ENCODE measurements at places on chromosomes 13 and 19. TPM values are rescaled to one million over a fixed set of nuclear protein-coding genes. Genes with fewer than 3 reads are reported as not detected.

Gene CRX
- not detected for total RNA-seq

Gene KLK6
- 350 TPM for total RNA-seq

Gene TLE5
- total RNA-seq = 170 TPM

Gene GPR183
- total RNA-seq = not detected

Gene ZNF837
- 0.81 TPM for total RNA-seq

Gene OR7C1
- not detected for total RNA-seq

Gene FFAR2
- total RNA-seq = not detected

Gene ICAM4
- 1.6 TPM for total RNA-seq

Gene SMIM7
- 40.9 TPM for total RNA-seq

Gene ANGPTL4
- 1.6 TPM for total RNA-seq

- H3K27ac ChIP-seq = no peak overlapping the region
- H3K4me3 ChIP-seq = no peak overlapping the region
- no peaks in the 10 kb centered on the region for H3K4me1 ChIP-seq
- DNase-seq = no peak
Observed at GRCh38 chr13:81874681-81875661, 1534.0 kb upstream of the SPRY2 start.

DNA sequence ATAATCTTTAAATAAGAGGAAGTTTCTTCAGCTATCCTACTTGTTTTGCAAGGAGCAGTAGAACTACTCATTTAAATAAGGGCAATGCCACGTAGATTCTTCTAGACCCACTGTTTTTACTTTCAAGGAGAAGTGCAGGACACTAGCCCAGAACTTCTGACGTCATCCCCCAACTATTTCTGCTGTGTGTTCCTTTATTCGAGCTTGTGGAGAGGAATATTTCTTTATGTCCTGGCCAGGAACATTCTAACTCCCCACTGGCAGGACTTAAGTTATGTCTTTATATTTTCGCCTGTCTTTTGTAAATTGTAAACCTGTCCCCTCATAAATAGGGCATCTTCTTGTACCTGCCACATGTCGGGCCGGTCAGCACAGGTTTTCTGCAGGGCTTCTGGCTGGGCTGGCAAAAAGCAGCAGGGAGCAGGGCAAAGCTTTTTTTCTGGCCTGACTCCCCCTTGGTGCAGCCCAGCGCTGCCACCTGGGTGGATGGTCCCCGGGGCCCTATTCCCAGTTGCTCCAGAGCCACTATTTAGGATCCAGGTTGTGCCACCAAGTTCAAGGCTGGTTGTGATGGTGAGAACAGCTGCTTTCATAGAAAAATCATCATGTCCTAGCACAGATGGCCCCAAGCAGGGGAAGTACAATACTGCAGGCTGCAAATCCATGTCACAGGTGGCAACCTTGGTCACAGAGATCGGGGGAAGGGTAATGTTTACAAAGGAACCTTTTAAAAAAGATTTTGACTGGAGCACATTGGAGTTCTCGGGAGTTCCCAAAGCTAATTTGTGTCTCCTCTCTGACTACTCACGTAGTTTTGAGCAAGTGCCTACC lies 1.8 kb downstream of the MBNL2 start:
- peak overlapping the region; percentile 64 for H3K27ac ChIP-seq
- DNase-seq = no peak
- peak overlapping the region; percentile 78 for H3K4me3 ChIP-seq
- H3K27me3 ChIP-seq = no peaks in the 10 kb centered on the region
- peaks cover 41% of the 10 kb centered on the region for H3K36me3 ChIP-seq

DNA sequence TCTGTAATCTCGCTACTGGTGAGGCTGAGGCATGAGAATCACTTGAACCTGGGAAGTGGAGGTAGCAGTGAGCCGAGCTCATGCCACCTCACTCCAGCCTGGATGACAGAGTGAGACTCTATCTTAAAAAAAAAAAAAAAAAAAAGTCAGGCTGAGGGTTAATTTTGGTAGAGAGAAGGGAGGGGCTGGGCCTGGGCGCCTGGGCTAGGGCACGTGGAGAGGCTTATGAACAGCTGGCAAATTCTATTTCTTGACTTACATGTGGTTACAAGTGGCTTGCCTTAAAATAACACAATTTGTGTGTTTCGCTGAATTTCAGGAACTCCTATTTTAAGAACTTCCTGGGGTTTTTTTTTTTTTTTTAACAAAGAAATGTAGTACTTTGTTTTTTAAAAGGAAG lies 47.6 kb upstream of the MAP3K10 start:
- no peak for DNase-seq
- H3K27ac ChIP-seq = no peak overlapping the region
- peaks cover 7% of the 10 kb centered on the region for H3K36me3 ChIP-seq

GRCh38 chr13:71866335-71867130 lies 471 bp downstream of the DACH1 start:
- peaks cover 23% of the 10 kb centered on the region for H3K36me3 ChIP-seq
- no peaks in the 10 kb centered on the region for H3K27me3 ChIP-seq

DNA sequence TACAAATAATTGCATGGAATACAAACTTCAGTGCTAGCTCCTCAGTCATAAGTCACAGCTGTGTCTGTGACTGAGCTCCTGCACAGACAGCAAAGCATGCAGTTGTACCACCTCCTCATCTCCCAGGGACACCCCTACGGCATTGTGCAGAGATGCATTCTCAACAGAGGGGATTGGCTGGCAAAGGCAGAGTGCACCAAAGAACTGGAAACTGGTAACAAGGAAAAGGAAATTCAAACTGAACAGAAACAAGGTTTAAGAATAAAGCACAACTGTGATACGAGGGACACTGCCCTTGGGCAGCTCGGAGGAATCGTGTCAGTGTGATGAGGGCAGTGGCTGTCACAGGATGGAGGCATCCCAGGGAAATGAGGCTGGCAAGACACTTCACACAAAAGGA lies 126.1 kb upstream of the SOX1 start:
- no peaks in the 10 kb centered on the region for H3K4me1 ChIP-seq
- H3K27ac ChIP-seq = no peak overlapping the region
- no peak overlapping the region for H3K4me3 ChIP-seq
- no peaks in the 10 kb centered on the region for H3K27me3 ChIP-seq
- no peaks in the 10 kb centered on the region for H3K36me3 ChIP-seq
- no peak for DNase-seq

DNA sequence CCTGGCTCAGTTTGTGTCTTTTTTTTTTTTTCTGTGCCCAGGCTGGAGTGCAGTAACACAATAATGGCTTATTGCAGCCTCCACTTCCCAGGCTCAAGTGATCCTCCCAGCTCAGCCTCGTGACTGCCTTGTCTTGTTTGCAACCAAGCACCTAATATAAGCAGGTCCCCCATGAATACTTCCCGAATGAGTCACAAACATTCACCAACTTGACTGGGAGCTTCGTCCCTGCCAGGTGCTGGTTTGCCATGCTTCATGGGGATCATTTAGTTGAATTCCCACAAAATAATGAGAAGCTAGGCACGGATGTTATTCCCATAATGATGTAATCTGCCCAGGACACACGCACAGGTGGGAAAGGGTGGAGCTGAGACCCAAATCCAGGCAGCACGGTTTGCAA lies 176.5 kb downstream of the CACNA1A start:
- H3K4me1 ChIP-seq = no peaks in the 10 kb centered on the region
- H3K36me3 ChIP-seq = no peaks in the 10 kb centered on the region
- DNase-seq = no peak
- no peak overlapping the region for H3K4me3 ChIP-seq

DNA sequence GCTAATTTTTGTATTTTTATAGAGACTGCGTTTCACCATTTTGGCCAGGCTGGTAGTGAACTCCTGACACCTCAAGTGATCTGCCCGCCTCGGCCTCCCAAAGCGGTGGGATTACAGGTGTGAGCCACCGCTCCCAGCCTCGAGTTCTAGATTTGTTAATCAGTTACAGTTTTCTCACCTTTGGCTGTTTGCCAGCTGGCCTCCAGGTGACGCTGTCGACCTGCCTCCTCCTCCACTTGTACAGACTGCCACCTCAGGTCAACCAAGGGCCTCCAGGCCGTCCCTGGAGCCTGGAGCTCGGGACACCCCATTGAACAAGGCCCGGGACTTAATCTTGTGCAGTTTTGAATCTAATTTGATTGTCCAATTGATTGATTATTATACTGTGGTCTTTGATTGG lies 45.5 kb downstream of the IER2 start:
- H3K4me1 ChIP-seq = peaks cover 11% of the 10 kb centered on the region
- H3K27ac ChIP-seq = peak overlapping the region; percentile 47
- H3K4me3 ChIP-seq = peak overlapping the region; percentile 26
- DNase-seq = peak; percentile 64
- H3K36me3 ChIP-seq = peaks cover 9% of the 10 kb centered on the region

- no peaks in the 10 kb centered on the region for H3K27me3 ChIP-seq
- no peaks in the 10 kb centered on the region for H3K36me3 ChIP-seq
- DNase-seq = no peak
Observed at GRCh38 chr13:33711436-33711835, 106.5 kb upstream of the RFC3 start.

DNA sequence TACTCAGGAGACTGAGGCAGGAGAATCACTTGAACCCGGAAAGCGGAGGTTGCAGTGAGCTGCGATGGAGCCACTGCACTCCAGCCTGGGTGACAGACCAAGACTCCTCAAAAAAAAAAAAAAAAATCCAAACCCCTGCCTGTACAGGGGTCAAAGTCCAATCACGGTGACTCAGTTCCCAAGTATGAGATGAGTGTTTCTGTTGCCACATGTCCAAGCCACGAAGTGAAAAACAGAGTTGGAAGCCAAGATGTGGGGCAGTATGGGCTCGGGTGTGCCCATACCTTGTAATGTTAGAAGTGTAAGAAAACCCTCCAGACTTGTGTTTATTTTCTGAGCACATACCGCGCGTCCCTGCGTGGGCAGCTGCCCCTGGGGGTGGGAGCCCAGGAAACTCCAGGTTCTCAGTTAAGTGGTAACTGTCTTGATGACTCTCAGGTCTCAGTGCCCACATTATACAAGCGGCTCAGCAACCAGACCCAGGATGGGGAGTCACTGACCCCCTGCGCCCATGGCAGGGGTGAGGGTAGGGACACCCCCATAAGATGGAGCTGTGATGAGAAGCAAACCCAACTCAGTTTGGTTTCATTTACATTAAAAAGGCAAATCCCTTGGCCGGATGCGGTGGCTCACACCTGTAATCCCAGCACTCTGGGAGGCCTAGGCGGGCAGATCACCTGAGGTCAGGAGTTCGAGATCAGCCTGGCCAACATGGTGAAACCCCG lies 1.2 kb upstream of the GPX4 start:
- H3K27me3 ChIP-seq = no peaks in the 10 kb centered on the region
- H3K4me1 ChIP-seq = peaks cover 16% of the 10 kb centered on the region
- peaks cover 75% of the 10 kb centered on the region for H3K36me3 ChIP-seq
- peak overlapping the region; percentile 44 for H3K27ac ChIP-seq
- H3K4me3 ChIP-seq = peak overlapping the region; percentile 46

GRCh38 chr13:42990291-42991232 lies 1.5 kb downstream of the EPSTI1 start:
- no peak overlapping the region for H3K27ac ChIP-seq
- H3K27me3 ChIP-seq = no peaks in the 10 kb centered on the region
- H3K4me1 ChIP-seq = peaks cover 7% of the 10 kb centered on the region
- peaks cover 8% of the 10 kb centered on the region for H3K36me3 ChIP-seq
- peak overlapping the region; percentile 83 for H3K4me3 ChIP-seq

DNA sequence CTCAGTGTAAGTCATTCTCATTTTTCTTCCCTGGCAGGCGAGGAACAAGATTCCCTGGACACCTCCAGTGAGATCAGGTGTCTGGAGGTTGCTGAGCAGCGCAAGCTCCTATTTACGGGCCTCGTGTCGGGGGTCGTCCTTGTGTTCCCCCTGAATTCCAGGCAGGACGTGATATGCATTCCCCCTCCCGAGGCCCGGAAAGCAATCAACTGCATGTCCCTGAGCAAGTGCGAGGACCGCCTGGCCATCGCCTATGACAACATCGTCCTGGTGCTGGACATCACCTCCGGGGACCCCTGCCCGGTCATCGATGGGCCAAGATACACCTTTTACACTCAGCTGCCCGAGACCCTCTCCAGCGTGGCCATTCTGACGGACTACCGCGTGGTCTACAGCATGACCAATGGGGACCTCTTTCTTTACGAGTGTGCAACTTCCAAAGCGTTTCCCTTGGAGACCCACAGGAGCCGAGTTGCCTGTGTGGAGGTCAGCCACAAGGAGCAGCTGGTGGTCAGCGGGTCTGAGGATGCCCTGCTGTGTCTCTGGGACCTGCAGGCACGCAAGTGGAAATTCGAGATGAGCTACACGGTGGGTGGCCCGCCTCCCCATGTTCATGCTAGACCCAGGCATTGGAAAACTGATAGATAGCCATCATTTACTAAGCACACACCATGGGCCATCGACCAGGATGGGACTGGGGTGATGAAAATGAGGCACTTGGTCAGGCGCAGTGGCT lies 21.5 kb upstream of the SIN3B start:
- H3K27ac ChIP-seq = no peak overlapping the region
- H3K27me3 ChIP-seq = no peaks in the 10 kb centered on the region

- H3K36me3 ChIP-seq = peaks cover 15% of the 10 kb centered on the region
- H3K27me3 ChIP-seq = no peaks in the 10 kb centered on the region
- H3K27ac ChIP-seq = peak overlapping the region; percentile 19
- no peak overlapping the region for H3K4me3 ChIP-seq
- no peak for DNase-seq
Observed at GRCh38 chr19:10747674-10748073, 29.8 kb downstream of the DNM2 start.

- no peak overlapping the region for H3K4me3 ChIP-seq
- H3K36me3 ChIP-seq = no peaks in the 10 kb centered on the region
- peaks cover 23% of the 10 kb centered on the region for H3K27me3 ChIP-seq
- no peak overlapping the region for H3K27ac ChIP-seq
- H3K4me1 ChIP-seq = peaks cover 10% of the 10 kb centered on the region
- DNase-seq = no peak
Observed at GRCh38 chr13:97853550-97853949, 99.9 kb upstream of the IPO5 start.

DNA sequence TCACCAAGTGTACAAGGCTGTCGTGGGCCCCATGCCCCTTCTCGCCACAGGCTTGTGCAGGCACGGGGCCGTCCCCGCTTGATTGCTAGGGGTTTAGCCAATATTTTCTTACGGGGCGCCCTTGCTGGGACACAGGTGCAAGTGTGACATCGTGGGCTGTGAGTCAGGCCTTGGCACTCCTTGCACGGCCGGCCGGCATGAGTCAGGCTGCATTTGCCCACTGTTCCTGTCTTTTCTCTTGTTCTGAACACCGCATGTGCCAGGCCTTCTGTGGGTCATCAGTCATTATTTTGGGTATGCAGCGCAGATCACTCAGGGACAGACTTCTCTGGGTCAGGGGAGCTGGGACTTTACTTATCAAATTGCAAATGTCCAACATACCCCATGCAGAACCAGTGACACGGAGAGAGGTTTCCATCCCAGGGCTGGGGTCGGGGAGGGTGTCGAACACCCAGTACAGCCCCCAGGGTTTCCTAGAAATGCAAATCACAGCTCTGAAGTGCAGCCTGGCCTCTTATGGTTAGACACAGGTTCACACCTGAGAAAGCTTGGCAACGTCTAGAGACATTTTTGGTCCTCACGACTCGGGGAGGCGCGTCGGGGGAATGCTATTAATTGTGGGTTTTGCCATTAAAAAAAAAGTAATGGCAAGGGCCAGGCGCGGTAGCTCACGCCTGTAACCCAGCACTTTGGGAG lies 22.5 kb upstream of the KLF2 start:
- no peaks in the 10 kb centered on the region for H3K36me3 ChIP-seq
- H3K4me1 ChIP-seq = no peaks in the 10 kb centered on the region
- H3K27ac ChIP-seq = peak overlapping the region; percentile 33
- no peak overlapping the region for H3K4me3 ChIP-seq
- DNase-seq = peak; percentile 69
- no peaks in the 10 kb centered on the region for H3K27me3 ChIP-seq

Data from Calu3 (cell line).